ENCODE measurements at places on chromosomes 12 and 14.
A peak's percentile ranks its signal among the peaks of the same experiment; 100 is the strongest.

DNA sequence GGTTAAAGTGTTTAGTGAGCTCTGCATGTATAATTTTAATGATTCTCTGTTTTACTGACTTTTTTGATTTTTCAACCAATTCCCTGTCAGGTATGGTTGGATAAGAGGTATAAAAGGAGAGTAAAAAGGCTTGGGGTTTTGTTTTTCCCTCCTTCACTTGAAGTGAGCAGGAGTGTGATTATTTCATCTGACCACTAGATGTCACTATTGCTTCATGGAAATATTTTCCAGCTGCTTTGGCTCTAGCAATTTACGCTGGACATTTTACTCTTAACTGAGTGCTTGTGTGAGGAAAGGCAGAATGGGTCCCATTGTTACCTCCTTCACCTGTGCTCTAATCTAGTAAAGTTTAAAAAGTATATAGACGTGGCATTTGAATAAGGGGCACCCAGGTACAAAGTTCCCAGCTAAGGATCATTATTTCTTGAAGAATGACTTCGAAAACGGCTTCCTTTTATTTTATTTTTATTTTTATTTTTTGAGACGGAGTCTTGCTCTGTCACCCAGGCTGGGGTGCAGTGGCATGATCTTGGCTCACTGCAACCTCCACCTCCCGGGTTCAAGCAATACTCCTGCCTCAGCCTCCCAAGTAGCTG, 66.5 kb downstream of the TBC1D30 start:
- no peak overlapping the region for H3K4me3 ChIP-seq
- H3K4me1 ChIP-seq = peaks cover 23% of the 10 kb centered on the region
- peak; percentile 61 for DNase-seq
- no peaks in the 10 kb centered on the region for H3K36me3 ChIP-seq
- H3K27ac ChIP-seq = no peak overlapping the region

DNA sequence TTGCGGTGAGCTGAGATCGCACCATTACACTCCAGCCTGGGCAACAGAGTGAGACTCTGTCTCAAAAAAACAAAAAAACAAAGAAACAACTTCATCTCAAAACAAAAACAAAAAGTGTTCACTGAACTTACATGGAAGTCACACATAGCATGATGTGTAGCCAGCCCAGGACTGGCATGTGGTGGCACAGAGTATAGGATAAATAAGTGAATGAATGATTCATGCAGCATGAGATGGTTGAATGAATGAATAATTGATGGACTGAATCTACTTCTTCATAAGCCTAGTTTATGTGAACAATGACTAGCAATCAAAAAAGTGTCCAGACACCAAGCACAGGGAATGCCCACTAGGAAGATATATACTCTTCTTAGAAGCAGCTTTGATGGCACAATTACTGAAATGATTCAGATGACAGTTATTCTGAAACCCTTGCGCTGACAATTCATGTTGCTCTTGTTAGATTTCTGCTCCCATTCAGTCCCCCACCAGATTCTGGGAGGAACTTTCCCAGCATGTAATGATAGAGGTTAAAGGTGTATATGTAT, 31.6 kb upstream of the SERPINA6 start:
- H3K27me3 ChIP-seq = peaks cover 2% of the 10 kb centered on the region
- no peaks in the 10 kb centered on the region for H3K36me3 ChIP-seq
- H3K27ac ChIP-seq = no peak overlapping the region
- no peak for DNase-seq
- no peak overlapping the region for H3K4me3 ChIP-seq
- H3K4me1 ChIP-seq = no peaks in the 10 kb centered on the region

DNA sequence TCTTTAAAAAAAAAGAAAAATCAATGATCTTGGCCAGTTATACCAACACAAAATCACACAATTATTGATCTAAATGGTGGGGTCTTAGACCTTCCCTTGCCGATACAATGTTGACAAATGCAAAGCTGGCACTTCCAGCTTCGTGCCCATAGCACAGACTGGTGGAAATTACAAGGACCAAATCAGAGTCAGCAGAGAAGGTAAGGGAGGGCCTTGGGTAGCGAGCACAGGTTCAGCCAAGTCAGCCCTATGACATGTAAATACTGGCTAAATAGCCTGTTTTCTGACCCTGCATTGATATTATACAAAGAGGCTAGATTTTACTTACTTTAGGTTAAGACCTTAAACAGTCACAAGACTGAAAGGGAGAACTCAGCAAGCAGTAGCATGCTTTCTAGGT, 30.3 kb upstream of the WDR89 start:
- H3K4me3 ChIP-seq = no peak overlapping the region
- no peak overlapping the region for H3K27ac ChIP-seq
- H3K36me3 ChIP-seq = peaks cover 14% of the 10 kb centered on the region
- DNase-seq = no peak
- peaks cover 18% of the 10 kb centered on the region for H3K4me1 ChIP-seq
- no peaks in the 10 kb centered on the region for H3K27me3 ChIP-seq

DNA sequence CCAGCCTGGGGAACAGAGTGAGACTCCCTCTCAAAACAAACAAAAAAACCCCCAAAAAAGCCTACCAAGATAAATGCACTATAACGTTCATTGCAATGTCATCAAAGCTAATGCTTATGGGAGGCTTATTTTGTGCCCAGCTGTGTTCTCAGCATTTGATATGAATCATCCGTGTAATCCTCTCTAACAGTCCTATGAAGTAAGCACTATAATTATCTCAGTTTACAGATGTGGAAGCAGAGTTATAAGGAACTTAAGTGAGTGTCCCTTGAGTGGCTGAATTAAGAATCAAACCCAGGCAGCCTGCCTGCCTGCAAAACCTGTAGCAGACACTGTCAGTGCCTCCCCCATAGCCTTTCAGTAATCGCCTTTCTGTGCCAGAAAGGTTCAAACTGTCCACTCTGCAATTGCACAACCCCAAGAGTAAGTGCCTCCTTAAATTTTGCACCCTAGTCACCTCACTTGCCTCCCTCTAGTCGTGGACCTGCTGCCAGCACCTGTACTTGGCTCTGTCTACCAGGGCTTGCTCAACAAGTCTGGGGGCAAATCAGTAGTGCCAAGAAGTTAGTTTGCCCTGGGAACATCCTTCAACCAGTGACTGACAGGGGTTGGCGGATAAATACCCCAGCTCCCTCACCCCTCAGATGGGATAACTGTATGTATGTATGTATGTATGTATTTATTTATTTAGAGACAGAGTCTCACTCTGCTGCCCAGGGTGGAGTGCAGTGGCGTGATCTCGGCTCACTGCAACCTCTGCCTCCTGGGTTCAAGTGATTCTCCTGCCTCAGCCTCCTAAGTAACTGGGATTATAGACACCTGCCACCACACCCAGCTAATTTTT, 23.8 kb upstream of the PPP1CC start:
- H3K27me3 ChIP-seq = no peaks in the 10 kb centered on the region
- DNase-seq = no peak
- H3K27ac ChIP-seq = no peak overlapping the region

GRCh38 chr12:66984962-66985361, 284.2 kb upstream of the CAND1 start:
- H3K27me3 ChIP-seq = no peaks in the 10 kb centered on the region
- H3K4me1 ChIP-seq = no peaks in the 10 kb centered on the region
- no peak overlapping the region for H3K4me3 ChIP-seq
- no peak for DNase-seq
- no peak overlapping the region for H3K27ac ChIP-seq

DNA sequence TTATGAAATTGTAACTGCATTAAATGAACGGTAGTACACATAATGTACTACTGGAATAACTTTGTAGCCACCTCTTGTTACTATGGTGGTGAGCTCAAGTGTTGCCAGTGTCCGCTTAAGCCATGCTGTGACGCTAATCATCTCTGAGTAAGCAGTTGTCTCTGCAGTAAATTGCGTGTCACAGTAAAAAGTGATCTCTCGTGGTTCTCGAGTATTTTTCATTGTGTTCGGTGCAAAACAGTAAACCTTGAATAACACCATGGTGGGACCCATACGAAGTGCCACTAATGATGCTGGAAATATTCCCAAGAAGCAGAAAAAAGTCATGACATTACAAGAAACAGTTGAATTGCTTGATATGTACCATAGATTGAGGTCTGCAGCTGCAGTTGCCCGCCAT, 524.8 kb downstream of the SOX5 start:
- no peaks in the 10 kb centered on the region for H3K27me3 ChIP-seq
- no peak overlapping the region for H3K27ac ChIP-seq
- no peak for DNase-seq
- H3K4me1 ChIP-seq = no peaks in the 10 kb centered on the region
- H3K36me3 ChIP-seq = no peaks in the 10 kb centered on the region
- no peak overlapping the region for H3K4me3 ChIP-seq

GRCh38 chr14:67666750-67667449, 7.5 kb downstream of the VTI1B start:
- H3K36me3 ChIP-seq = no peaks in the 10 kb centered on the region
- peaks cover 21% of the 10 kb centered on the region for H3K4me1 ChIP-seq
- peak; percentile 60 for DNase-seq
- H3K27ac ChIP-seq = peak overlapping the region; percentile 86
- H3K4me3 ChIP-seq = no peak overlapping the region

DNA sequence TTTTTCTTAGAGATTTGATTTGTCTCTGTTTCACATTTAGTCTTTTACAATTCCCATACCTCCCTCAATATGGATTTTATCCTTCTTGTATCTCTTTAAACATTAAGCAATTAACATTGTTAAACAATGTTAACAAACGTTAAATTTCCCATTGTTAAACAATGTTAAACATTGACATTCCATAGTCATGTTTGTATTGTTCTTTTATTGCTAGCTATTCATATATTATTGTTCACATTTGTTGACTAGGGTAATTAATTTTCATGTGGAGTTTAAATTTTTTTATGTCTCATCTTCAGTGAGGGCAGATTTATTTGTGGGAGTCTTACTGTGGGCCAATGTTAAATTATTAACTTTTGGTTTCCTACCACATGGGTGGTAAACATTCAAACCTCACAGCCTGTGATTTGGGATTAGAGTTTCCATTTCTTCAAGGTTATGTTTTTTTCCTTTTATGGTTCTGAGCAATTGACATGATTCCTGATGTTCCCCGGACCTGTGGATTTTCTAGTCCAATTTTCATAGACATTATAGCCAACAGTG, 294.3 kb downstream of the ALG10B start:
- H3K36me3 ChIP-seq = no peaks in the 10 kb centered on the region
- H3K27ac ChIP-seq = no peak overlapping the region
- H3K4me3 ChIP-seq = no peak overlapping the region
- H3K27me3 ChIP-seq = no peaks in the 10 kb centered on the region
- DNase-seq = no peak

GRCh38 chr12:78865516-78865915, 942 bp downstream of the SYT1 start:
- H3K27ac ChIP-seq = no peak overlapping the region
- peaks cover 30% of the 10 kb centered on the region for H3K4me1 ChIP-seq
- peak overlapping the region; percentile 94 for H3K4me3 ChIP-seq
- H3K27me3 ChIP-seq = peaks cover 6% of the 10 kb centered on the region
- H3K36me3 ChIP-seq = no peaks in the 10 kb centered on the region

DNA sequence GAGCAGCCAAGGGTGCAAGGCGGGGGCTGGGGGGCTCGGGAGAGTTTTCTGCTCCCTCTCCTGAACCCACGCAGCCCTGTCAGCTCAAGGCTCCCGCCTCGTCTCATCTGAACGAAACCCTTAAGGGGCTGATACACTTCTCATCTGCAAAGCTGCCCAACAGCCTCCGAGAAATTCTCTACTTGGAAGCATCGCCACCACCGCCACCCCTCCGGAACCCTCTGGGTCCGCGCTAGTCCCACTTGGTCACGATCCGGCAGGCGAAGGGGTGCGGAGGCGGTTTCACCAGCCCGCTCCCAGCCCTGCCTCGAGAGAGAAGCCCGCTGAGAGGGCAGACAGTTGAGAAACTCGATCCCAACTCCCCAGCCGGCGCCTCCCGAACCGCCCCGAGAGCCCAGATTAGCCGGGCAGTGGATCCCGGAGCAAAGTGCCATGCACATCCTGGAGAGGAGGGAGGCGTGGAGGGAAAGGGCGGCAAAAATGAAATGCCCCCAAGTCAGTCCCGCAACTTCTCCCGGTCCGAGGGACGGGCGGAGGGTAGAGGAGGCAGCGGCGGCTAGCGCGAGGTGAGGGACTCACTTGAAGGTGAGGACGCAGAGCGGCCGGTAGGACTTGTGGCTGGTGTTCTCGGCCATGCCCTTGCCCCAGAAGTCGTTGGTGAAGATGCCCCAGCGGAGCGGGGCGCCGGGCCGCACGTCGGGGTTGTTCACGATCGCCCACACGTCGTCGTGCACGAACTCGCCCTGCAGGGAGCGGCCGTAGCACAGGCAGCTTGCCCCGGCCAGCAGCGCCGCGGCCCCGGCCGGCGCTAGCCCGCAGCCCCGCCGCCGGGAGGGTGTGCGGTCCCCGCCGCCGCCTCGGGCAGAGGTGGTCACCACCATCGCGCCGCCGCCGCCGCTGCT, 620 bp downstream of the TMTC1 start:
- H3K27ac ChIP-seq = no peak overlapping the region
- no peaks in the 10 kb centered on the region for H3K4me1 ChIP-seq
- no peaks in the 10 kb centered on the region for H3K36me3 ChIP-seq
- DNase-seq = no peak
- H3K27me3 ChIP-seq = no peaks in the 10 kb centered on the region

DNA sequence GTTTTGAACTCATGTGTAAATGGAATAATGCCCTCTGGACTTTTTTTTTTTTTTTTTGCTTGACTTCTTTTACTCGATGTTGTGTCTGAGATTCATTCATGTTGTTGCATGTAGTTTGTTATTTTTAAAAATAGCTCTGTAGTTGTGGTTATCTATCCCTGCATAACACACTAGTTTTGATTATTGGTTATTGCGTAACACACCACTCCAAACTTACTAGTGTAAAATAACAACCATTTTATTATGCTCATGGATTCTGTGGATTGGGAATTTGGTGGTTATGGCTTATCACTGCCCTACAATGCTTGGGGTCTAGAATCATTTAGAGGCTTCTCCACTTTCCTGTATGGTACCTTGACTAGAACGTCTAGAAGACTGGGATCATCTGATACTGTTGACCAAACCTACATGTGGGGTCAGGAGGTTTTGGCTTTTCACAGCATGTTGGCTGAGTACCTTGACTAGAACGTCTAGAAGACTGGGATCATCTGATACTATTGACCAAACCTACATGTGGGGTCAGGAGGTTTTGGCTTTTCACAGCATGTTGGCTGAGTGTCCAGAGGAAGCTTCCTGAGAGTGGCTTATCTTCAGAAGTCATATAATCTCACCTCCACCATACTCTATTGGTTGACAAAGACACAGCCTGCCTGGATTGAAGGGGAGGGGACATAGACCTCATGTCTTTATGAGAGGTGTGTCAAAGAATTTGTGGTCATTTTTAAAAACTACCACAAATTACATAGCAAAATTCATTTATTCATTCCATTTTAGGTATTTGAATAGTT, 11.6 kb downstream of the VRK1 start:
- no peak overlapping the region for H3K27ac ChIP-seq
- H3K4me1 ChIP-seq = peaks cover 49% of the 10 kb centered on the region
- H3K36me3 ChIP-seq = 0 out of 2 replicates have a peak, but pooled peaks cover 3% of the 10 kb centered on the region
- H3K27me3 ChIP-seq = peaks cover 2% of the 10 kb centered on the region
- DNase-seq = no peak
- H3K4me3 ChIP-seq = no peak overlapping the region

- peak overlapping the region; percentile 78 for H3K4me3 ChIP-seq
- H3K27me3 ChIP-seq = no peaks in the 10 kb centered on the region
- H3K27ac ChIP-seq = peak overlapping the region; percentile 99
- DNase-seq = no peak
These were observed 91.6 kb downstream of the LRRC74A start for GRCh38 chr14:76917745-76918255.
